ENCODE measurements at places on chromosomes 6 and 20.

GRCh38 chr20:10488534-10488933 lies 53.4 kb downstream of the SLX4IP start:
- DNase-seq, result no peak

- no peak for DNase-seq
Observed at GRCh38 chr6:115271434-115271833, 789.3 kb downstream of the FRK start.

GRCh38 chr6:160028487-160029275 lies 59.8 kb downstream of the IGF2R start:
- DNase-seq, result no peak

- DNase-seq, result no peak
Observed at GRCh38 chr20:46688151-46689081, 828 bp downstream of the TP53RK start.

- DNase-seq, result peak; percentile 44
Observed at GRCh38 chr6:1312473-1313367, 822 bp downstream of the FOXQ1 start.

DNA sequence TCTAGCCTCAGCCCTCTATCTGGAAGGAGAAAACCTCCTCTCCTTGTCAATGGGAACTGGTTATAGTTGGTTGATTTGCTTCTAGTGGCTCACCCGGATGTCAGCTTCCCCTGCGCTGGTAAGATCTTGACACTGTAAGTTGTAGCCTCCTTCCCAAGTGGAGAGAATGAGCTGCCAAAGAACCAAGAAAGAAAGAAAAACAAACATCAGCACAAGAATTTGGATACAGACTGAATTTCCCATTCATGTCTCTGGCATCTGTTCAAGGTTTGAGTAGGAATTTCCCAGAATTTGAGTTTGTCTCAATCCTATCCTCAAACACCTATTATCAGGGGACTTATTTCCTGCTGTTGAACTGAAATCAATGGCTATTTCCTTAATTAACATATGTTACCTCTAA lies 44.1 kb downstream of the ELOVL2 start:
- no peak for DNase-seq

GRCh38 chr20:57672164-57672563 lies 37.7 kb downstream of the PMEPA1 start:
- no peak for DNase-seq
